ENCODE measurements at places on chromosomes 13 and 19.

- no peak for DNase-seq
Observed at GRCh38 chr13:111114362-111115060, 599 bp upstream of the ARHGEF7 start.

- no peak for DNase-seq
Observed at GRCh38 chr13:24511816-24512196, 772 bp downstream of the PARP4 start.

GRCh38 chr19:41222240-41222639 lies 3.2 kb downstream of the AXL start:
- no peak for DNase-seq

- no peak for DNase-seq
Observed at GRCh38 chr13:97344265-97345175, 89.4 kb upstream of the RAP2A start.

GRCh38 chr13:43760257-43760656 lies 26.5 kb downstream of the ENOX1 start:
- DNase-seq, result no peak

- no peak for DNase-seq
Observed at GRCh38 chr19:34364830-34365462, at the start of gene GPI. TSS of gene GPI (plus strand) at chr19:34365196. CDS start at chr19:34365267, 71 bp downstream.

- DNase-seq, result no peak
Observed at GRCh38 chr19:50909240-50910070, 1.7 kb downstream of the KLK4 start.

GRCh38 chr13:59236309-59236919 lies 927.3 kb downstream of the DIAPH3 start:
- no peak for DNase-seq

DNA sequence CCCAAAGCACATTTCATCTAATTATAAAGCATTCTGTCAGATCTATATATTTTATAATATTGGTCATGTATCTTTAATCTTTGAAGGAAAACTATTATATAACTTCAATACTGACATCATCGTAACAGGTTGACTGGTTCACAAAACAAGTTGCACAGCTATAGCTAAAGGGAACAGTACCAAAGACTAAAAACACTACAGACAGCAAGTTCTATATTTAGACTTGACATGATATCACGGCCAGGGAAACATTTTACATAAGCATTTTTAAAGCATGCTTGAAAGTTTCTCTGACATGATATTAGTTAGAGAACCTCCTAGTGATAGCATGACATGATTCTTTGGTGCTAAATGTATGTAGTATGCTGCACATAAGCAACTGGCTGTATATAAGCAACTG lies 182.5 kb downstream of the NDFIP2 start:
- no peak for DNase-seq

DNA sequence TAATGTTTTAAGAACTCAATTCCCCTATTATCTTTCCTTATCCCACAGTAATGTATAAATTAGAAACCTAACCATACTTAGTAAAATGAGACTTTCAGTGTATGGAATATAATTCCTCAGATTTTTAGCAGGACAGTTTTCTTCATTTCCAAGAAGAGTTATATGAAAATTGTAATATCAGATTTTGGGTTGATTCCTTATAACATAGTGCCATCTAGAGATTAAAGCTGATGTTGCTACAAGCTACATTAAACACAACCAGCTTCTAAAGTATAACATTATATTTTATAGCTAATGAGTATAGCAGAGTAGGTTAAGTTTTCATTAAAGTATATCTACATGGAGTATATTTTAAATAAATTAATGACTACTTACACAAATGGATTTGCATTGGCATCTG lies 99.7 kb upstream of the MIR17HG start:
- no peak for DNase-seq

DNA sequence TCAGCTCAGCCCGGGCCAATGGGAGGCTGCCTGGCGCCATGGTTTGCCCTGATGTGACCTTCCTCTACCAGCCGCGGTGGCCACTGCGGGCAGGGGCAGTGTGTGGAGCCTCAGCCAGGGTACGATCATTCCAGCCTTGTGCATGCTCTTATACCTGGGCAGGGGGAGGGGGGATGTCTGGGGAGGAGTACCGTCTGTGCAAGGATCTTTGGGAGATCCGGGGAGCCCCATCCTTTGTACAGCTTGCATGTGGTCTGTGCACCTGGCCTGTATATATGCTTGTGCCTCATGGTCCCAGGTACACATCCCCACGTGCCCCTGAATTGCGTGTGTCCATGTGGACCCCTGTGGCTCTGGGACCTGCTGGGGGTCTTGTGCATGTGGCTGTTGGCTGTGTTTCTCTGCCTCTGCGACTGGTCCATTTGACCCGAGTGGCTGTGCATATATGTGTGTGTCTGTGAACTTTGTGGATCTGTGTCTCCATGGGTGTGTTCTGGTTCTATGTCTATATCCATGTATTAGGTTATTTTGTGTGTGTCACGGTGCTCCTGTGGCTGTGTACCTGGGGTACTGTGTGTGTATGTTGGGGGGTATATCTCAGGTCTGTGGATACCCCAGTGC lies 12.8 kb upstream of the NANOS3 start:
- DNase-seq, result no peak

DNA sequence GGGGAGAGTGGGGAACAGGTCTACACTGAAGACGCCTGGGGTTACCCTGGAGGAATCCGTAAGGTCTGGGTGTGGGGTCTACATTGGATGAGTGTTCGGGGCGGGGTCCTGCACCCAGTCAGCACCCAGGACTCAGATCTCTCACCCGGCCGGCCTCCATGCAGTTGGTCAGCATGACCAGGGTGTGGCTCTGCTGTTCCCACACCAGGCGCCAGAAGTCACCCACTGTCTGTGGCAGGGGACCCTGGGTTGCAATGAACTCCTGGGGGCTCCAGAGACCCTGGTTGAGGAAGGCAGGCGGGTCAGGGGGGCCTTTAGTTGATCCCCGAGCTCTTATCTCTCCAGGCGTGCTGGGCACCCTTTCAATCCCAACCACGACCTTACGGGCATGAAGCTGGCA lies 6.0 kb upstream of the SYT5 start:
- no peak for DNase-seq

DNA sequence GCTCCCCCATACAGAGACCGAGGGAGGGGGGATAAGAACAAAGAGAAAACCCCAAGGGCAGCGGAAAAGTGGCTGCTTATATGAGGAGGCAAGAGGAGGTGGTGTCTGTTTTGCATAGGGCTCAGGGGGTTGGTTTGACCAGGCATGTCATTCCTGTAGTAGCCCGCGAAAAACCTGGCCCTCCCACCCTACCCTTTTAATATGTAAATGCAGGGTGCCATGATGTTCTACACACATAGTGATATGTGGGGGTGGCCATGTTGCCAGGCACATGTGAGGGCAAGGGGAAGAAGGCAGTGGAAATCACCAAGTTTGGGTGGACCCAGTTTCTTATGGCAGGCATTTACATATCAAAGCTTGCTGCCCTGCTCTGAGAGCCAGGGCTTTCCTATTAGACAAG lies 203.5 kb upstream of the UBL3 start:
- DNase-seq, result no peak

- DNase-seq, result no peak
Observed at GRCh38 chr13:51601601-51602565, 17.6 kb downstream of the WDFY2 start.

- no peak for DNase-seq
Observed at GRCh38 chr19:1259206-1259875, 9.8 kb upstream of the CIRBP start.

DNA sequence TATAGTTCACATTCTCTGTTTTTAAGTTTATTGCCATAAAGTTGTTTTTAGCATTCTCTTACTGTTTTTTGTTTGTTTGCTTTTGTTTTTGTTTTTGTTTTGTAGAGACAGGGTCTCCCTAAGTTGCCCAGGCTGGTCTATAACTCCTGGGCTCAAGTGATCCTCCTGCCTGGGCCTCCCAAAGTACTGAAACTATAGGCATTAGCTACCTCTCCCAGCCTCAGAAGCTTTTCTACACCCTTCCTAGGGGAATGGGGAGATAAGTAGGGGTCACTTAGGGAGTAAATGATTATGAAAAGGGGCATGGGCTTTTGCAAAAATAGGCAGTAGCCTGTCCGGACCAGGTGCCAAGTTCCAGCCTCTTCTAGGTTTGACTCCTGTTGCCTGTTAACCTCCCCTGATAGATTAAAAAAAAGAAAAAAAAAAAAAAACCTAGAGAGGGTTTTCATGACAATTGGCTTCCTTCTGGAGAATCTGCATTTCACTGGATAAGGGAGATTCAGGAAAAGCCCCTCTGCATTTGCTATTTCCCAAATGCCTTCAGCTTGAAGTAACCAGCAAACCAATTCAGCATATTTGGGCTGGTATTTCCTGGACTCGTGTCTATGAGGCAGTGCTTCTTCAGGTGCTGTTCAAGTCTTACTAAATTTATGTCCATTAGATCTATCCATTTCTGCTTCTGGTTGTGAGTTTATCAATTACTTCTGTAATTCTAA lies 216.8 kb downstream of the TM9SF2 start:
- DNase-seq, result no peak

DNA sequence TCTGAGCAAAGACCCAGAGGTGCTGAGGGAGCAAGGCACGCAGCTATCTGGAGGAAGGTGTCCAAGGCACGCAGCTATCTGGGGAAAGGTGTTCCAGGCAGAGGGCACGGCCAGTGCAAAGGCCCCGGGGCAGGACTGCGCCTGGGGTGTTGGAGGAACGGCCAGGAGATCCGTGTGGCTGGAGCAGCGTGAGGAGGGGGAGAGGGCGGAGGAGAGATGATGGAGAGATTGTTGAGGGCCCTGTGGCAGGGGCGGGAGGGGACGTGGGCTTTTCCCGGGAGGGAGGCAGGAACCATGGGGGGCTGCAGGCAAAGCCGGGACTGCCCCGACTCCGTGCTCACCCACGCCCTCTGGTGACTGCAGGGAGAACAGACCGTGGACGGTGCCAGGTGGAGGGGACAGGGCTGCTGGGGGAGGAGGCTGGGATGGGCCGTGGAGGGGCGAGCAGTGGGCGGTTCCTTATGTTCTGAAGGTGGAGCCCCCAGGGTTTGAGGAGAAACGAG lies 13.3 kb upstream of the MISP start:
- no peak for DNase-seq

GRCh38 chr19:54248016-54248601 lies 5.5 kb upstream of the LILRA6 start:
- no peak for DNase-seq

- DNase-seq, result no peak
Observed at GRCh38 chr19:7418596-7418995, 69.9 kb downstream of the ARHGEF18 start.

DNA sequence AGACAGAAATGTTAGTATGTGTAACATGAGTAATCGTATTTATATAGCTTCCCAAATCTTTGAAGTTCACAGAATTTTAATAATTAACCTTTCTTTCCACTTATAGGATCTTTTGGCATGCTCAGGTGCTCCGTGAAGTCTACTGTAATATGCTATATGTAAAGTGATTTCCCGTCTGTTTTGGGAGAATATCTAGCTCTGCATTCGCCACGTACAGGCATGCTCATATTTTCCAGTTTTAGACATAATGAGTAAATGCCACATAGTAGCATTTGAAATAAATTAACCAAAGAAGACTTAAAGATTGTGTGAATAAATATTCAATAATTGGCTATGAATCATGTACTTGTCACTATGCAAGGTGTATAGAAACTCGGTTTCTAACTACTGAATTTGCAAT lies 189.0 kb upstream of the CSNK1A1L start:
- DNase-seq, result no peak

DNA sequence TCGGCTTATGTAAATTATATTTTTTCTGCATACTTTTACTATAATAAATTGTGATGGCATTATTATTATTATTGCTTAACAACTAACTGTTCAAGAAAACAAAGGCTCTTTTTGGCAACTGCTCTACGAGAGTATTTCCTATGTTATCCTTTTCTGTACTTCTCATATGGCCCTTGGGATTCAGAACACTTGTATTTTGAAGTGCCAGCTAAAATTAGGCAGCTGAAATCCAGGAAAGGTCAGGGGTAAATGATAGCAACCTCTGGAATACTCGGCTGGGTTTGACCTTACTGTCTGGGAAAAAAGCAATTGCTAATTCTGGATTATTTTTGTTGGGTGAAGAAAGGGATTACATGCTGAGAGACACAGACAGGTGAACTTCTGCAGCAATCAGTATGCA lies 23.9 kb downstream of the EDNRB start:
- DNase-seq, result no peak

GRCh38 chr19:35512831-35513627 lies 420 bp downstream of the DMKN start:
- DNase-seq, result no peak

DNA sequence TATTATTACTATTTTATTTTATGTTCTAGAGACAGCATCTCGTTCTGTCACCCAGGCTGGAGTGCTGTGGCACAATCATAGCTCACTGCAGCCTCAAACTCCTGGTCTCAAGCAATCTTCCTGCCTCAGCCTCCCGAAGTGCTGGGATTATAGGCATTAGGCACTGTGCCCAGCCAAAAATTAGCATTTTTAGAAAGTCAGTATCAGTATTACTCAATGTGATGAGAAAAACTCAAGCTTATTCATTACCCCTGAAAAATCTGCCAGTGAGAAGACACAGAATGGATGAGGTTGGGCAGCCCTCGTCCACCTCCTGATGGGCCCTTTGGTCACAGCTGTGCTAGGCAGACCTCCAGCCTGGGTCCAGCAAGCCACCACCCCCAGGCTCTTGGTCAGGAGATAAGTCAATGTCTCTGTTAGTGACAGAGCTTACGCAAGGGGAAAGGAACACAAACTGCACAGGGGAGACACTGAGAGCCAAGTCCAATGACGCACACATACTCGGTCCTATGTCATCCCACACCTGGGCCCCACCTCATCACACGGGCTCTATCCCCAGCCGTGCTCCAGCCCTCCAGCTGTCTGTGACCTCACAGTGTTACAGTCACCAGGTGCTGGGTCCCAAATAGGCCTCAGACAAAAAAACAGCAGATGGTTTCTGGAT lies 19.8 kb downstream of the PEPD start:
- no peak for DNase-seq

GRCh38 chr13:20616059-20616797 lies 49.3 kb downstream of the IFT88 start:
- DNase-seq, result peak; percentile 72

DNA sequence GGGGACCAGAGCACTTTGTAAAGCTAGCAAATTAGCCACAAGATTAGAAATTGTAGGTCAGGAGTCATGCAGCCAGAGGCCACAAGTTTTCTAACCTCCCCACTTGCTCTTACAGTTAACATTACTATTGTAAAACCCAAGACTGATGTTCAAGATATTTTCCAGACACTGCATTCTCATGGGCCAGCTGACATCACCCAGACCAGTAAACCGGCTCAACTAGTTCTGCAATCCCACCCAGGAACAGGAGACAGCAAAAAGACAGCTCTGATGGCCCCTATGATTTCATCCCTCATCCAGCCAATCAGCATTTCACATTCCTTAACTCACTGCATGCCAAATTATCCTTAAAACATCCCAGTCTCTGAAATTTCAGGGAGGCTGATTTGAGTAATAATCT lies 178.5 kb downstream of the PRR20E start:
- DNase-seq, result no peak

- no peak for DNase-seq
Observed at GRCh38 chr13:34749046-34749445, 193.0 kb upstream of the NBEA start.

DNA sequence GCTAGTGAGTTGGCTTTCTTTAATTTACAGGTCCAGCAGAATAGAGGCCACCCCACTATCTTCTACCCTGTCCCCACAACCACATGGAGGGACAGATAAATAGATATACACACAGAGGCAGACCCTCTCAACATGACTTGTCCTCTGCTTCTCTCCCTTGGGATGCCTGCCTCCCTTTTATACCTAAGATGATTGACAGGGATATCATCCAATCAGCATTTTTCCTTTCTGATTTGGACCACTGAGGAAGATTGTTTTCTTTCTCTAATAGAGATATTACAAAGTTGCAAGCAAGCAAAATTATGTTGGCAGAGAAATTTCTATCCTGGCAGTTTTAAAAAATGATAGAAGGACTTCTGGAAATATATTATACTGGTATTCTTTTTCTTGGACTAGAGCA lies 35.8 kb downstream of the STOML3 start:
- no peak for DNase-seq
